ENCODE measurements at places on chromosomes 5 and 9.
A peak's percentile ranks its signal among the peaks of the same experiment; 100 is the strongest.

DNA sequence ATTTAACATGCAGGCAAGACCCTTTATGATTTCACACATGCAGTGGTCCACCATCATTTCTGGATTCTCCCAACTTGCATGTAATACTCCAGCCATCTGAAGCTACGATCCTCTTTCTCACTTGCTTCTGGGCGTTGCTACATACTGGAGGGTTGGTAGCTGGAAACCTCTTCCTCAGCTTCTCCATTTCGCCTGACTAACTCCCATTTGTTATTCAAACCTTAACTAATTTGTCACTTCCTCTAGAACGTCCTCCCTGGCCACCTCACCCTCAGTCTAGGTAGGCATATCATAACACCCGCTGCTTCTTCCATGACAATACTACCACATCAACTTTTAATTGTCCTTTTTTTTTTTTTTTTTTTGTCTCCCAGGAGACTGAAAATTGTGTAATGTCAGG is 72.6 kb upstream of the EQTN start:
- DNase-seq: peak; percentile 42

- DNase-seq: no peak
Observed at GRCh38 chr9:33151007-33151557, 16.1 kb downstream of the B4GALT1 start.

- no peak for DNase-seq
Observed at GRCh38 chr5:129077433-129078075, 17.0 kb upstream of the ISOC1 start.

- no peak for DNase-seq
Observed at GRCh38 chr9:15430920-15431844, 8.5 kb downstream of the SNAPC3 start.

GRCh38 chr5:58447226-58447625 is 12.7 kb downstream of the PLK2 start:
- no peak for DNase-seq

- no peak for DNase-seq
Observed at GRCh38 chr9:89502038-89502601, 4.2 kb upstream of the SEMA4D start.

- DNase-seq: no peak
Observed at GRCh38 chr5:35963381-35963843, 25.0 kb upstream of the CAPSL start.

DNA sequence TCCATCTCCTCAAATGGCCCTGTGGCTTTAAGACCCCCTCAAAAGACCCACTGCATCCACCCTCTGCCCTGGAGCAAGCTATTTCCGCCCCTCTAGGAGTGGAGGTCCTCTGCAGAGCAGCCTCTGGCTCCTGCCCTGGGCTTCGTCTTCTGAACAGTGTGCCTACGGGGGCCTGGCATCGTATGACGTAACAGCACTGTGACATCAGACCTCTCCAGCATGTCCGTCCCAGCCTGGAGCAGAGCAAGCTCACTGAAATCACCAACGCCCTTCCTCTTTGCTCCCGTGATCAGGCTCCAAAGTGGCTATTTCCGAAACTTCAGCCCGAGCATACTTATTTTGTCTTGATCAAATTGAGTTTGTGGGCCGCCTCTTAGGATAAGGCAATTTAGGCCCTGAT is 69.1 kb upstream of the PTCH1 start:
- DNase-seq: no peak

- DNase-seq: no peak
Observed at GRCh38 chr5:115470921-115471320, 73.7 kb downstream of the FEM1C start.

- no peak for DNase-seq
Observed at GRCh38 chr5:102536323-102536928, 37.6 kb upstream of the SLCO6A1 start.

DNA sequence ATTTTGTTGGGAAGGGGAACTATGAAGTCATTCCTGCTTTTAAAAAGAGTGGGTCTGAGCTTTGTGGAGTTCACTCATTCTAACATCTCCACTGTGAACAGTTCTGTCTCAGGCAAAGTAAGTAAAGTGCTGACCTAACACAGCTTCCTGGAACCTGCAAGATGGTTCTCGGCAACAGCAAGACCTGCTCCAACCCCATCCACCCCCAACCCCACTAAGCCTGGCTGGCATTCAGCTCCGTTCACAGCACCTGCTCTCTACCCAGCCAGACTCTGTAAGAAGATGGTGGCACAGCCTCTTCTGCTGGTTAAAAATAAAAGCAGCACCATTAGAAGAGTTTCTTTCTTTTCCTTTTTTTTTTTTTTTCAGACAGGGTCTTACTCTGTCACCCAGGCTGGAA is 42.0 kb downstream of the EPB41L4B start:
- DNase-seq: no peak

DNA sequence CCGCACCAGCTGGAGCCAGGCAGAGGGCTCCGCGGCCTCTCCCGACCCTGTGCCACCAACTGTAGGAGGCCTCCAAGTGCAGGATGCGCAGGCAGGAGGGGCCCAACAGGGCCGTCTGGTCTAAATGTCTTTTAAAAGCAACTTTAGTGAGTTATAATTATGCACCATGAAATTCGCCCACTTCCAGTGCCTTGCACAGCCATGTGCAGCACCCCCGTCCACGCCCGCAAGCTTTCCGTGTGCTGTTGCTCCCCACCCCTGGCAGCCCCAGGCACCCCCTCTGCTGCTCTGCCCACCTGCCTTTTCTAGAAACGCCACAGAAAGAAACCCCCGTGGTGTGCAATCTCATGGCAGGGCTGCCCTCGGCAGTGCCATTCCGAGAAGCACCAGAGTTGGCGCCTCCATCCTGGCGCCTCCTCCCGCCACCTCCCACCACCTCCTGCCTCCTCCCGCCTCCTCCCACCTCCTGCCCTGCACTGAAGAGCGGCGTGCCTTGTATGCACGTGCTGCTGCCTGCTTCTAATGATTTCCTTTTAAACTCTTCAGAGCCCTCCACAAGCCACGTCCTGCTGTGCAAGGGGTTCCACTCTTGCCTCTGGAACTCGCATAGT is 7.5 kb upstream of the SLC6A18 start:
- no peak for DNase-seq

- DNase-seq: peak; percentile 52
Observed at GRCh38 chr9:136172412-136173079, 32.4 kb downstream of the LHX3 start.

DNA sequence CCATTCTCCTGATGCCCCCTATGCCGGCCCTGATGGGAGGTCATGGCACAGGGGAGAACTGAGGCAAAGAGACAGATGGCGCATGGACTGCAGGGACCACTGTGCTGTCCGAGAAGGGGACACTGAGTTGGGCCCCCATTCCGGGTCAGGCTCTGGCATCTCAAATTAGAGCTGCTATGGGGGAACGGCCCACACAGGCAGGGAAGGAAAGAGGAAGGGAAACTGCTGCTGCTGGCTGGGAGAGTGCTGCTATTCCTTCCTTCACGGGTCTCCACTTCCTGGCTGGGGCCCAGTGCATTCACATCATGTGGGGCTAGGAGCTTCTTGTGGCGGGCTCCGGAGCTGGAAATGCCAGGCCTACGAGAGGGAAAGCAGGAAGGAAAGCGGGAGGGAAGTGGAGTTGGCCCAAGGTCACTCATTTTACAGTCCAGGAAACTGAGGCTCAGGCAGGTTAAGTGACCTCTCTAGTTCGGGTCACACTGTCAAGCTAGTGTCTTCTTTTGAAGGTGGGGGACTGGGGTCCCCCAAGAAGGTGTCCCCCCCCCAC is 1.3 kb upstream of the CARD19 start:
- DNase-seq: no peak

- DNase-seq: no peak
Observed at GRCh38 chr5:52859628-52860027, 71.9 kb downstream of the ITGA1 start.

- DNase-seq: no peak
Observed at GRCh38 chr5:40630126-40630525, 49.6 kb upstream of the PTGER4 start.

- no peak for DNase-seq
Observed at GRCh38 chr9:96089452-96090085, 212.4 kb downstream of the HSD17B3 start.

DNA sequence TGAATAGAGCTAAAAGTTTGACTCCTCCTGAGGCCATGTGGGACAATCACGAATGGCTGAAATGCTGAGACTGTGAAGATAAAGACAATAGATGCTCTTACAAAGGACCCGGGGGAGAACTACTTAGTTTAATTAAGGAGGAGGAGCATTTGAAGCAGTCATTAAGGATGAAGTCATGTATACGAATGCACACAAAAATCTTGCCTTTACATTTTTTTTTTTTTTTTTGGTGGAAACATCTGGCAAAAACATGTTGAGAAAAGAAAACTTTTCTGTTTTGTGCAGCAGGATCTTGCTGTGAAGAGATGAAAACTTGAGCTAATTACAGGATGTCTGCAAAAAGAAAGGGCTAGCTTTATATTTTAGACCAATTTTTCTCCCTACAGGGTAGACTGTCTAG is 42.3 kb upstream of the NR3C1 start:
- DNase-seq: no peak

- no peak for DNase-seq
Observed at GRCh38 chr5:136190091-136190720, 2.8 kb downstream of the SMIM32 start.

DNA sequence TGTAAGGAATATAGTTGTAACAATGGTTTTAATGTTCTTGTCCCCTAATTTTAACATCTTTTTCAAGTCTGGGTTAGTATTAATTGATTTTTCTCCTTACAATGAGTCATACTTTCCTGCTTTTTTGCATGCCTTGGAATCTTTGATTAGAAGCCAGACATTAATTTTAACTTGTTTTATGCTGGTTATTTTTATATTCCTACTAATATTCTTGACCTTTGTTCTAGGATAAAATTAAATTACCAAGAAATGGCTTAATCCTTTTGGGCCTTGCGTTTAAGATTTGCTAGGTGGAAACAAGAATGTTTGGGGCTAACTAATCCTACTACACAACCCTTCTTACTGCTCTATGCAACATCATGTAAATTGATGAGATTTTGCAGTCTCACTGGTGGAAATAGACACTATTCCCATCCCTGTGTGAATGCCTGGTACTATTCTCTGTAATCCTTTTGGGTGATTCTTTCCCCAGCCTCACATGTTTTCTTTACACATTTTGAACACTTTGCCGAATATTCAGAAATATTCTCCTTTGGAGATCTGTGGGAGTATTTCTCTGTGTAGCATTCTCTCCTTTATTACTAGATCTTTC is 47.2 kb downstream of the ZCCHC7 start:
- no peak for DNase-seq
